ENCODE measurements at places on chromosomes 5 and 9.

- DNase-seq = no peak
Measured at GRCh38 chr5:60208716-60209115, 315.2 kb upstream of the PDE4D start.

- peak; percentile 81 for DNase-seq
Measured at GRCh38 chr9:95005278-95006143, 279.0 kb downstream of the AOPEP start.

- no peak for DNase-seq
Measured at GRCh38 chr9:109110329-109111021, 9.3 kb downstream of the TMEM245 start.

- DNase-seq = no peak
Measured at GRCh38 chr9:29511680-29512079, 1938.4 kb upstream of the C9orf72 start.

DNA sequence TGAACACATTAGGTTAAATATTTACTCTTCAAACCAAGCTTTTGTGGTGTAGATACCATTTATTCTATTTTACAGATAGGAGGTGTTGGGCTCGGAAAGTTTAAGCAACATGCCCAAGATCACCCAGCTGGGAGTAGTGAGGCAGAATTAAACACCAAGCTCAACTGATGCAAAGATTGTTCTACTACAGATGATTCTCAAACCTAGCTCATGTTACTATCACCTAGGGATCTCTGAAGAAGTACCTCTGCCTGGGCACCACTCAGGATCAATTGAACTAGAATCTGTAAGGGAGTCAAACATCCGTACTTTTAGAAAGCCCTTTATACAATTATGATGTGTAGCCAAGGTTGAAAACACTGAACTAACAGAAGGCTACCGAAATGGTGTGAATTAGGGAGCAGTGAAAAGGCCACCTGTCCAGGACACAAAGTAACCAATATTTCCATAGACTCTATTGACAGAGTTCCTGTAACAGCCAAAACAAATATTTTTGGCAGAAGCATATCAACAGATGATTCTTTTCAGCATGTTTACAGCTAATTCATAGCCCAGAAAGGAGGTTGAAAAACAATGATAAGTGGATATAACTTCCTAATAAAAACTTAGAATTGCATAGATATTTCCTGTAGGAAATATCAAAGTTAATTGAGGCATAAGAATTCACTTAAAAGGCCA lies 158.5 kb upstream of the PTGER4 start:
- DNase-seq = no peak

GRCh38 chr5:112472614-112473013 lies 53.5 kb upstream of the EPB41L4A start:
- no peak for DNase-seq

- DNase-seq = no peak
Measured at GRCh38 chr9:27188426-27188825, 79.4 kb downstream of the TEK start.

DNA sequence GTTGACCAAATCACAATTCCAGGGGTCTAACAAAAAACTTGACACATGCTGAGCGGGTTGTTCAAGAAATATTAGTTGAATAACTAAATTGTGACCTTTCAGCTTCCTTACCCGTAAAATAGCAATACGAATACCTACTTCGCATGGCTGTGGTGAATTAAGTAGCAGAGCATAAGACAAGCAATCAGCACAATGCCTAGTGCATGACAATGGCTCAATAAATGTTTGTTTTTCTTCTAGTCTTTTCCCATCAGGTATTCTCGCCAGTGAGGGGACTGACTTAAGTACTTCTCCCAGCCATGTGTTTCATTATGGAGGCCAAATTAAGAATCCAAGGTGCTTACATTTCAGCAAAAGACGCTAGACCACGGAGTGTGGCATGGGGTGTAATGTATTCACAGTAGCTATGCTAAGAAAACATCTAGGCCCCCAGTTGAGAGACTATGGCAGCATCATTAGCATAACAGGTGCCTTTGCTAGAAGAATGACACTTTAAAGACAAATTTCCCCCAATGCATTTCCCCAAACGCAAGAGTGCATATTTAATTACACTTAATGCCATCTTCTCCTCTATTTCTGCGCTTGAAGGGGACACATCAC lies 145.9 kb downstream of the ASTN2 start:
- DNase-seq = peak; percentile 66

- DNase-seq = no peak
Measured at GRCh38 chr5:98755406-98755805, 18.1 kb upstream of the RGMB start.

DNA sequence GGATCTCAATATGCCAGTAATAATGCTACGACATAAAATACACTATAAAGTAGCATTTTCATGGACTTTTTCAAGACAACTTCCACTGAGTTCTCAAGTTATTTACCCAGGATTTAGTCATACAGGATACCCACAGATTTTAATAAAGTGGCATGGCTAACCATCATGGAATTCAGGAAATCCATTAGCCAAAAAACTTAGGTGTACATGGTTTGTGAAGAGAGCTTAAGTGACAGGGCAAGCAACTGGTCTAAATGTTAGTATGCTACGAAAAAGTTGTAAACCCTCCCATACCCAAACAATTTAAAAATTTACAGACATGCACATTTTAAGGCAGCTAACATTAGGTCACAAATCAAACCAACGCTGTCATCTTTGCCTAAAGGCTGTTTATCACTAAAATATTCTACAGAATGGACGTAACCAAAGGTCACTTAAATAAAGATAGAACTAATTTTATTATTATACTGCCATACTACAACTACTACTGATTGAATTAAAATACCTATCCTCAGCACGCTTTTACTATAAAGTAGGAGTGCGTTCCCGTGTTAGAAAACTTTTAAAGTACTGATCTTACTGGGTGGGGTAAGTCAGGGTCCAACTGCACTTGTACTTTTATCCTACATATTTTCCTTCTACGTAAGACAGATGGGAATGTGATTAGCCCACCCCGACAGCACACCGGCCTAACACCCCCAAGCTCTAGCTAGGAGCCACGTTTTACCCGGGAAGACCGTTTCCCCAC lies 1.1 kb downstream of the UBTD2 start:
- DNase-seq = no peak

- DNase-seq = peak; percentile 21
Measured at GRCh38 chr5:137395011-137395755, 103.9 kb downstream of the SPOCK1 start.

DNA sequence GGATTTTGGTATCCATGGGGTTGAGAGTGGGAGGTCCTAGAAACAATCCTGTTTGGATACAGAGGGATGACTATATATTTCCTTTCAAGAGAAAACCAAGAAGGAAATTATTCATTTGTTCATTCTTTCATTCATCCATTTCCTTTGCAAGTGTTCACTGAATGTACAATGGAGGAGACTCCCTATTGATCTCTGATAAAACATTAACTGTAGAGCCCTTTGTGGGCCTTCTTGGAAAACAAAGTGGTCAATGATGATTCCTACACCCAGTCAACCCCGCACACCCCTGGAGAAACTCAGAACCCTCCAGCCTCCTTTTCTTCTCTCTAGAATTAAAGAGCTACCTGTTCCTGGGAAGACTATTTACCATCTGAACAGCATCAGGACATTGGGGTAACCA lies 247.3 kb downstream of the AUH start:
- DNase-seq = no peak

DNA sequence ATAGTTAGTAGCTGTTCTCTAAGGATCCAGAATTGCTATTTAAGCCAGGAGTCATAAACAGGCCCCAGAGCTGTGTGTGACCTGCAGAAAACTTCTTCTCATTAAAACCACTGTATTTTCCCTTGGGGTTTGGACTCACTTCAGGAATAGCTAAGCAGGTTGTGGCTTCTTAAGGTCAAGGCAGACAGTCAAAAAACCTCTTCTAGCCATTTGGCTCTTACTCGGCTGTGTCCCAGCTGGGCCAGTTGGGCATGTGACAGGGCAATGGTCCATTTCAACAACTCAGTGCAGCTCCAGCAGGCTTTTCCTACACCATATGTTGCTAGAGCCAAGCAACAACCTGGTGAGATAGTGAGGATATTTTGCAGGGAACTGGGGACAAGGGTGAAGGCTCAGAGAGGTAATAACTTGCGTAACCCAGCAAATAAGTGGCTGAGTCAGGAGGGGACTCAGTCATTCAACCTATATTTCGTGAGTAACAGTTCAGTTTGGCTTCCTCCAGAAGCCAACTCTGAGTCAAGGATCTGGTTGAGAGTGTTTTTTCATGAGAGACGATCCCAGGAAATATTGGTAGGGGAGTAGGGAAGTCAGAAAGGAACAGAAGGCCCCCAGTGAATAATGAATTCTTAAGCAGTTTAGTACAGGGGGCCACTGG lies 115.4 kb upstream of the PPP2R2B start:
- DNase-seq = no peak

- peak; percentile 73 for DNase-seq
Measured at GRCh38 chr9:126357074-126357473, 30.4 kb downstream of the MVB12B start.

DNA sequence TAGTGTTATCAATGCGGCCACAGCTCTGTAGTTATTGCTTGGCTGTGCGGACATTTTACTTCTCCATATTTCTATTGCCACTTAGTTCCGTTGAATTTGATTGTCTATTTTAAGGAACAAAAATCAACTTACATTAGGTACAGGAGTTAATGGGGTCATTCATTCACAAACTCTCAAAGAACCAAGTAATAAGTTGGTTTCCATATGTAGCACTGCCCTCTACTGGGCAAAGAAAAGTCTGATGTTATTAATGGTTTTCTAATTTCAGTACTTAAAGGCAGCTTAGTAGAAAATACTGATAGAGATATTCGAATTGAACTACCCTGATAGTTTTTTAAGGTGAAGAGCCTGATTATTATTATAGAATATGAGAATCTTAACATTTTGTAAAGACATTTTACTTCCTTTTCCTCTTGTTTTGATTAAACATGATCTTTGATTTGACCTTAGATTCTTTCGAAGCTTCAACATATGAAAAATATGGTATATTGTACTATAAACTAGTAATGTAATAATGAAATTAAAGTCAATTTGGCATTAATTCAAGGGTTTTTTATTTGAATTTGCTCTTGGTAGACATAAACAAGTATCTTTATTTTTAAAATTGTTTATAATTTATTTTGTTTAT lies 119.5 kb upstream of the CTNND2 start:
- peak; percentile 43 for DNase-seq

Data from NCI-H1417 (cell line).